ENCODE measurements at places on chromosomes 12 and 14. TPM values are rescaled to one million over a fixed set of nuclear protein-coding genes. Genes with fewer than 3 reads are reported as not detected.

- DNase-seq: no peak
These were observed 47.7 kb downstream of the ANO6 start for GRCh38 chr12:45263587-45263986.

GRCh38 chr14:100785626-100786025, 40.3 kb upstream of the MEG3 start:
- no peak for DNase-seq

- DNase-seq: no peak
These were observed 257.3 kb upstream of the LRFN5 start for GRCh38 chr14:41349289-41349910.

DNA sequence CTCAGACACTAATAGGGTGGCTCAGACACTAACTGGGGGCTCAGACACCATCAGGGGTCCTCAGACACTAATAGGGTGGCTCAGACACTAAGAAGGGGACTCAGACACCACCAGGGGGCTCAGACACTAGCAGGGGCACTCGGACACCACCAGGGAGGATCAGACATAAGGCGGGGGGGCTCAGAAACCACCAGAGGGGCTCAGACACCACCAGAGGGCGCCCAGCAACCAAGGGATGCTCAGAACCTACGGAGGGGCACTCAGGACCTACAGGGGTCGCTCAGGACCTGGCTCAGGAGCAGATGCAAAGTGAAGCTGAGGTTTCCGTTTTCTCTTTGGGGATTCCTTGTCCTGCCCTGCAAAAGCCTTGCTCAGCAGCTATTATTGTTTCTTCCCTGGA, 448.5 kb downstream of the TMEM121 start:
- DNase-seq: peak; percentile 38

GRCh38 chr14:101176535-101177205, 273.1 kb upstream of the RTL1 start:
- DNase-seq: no peak

Gene TMEM63C
- not detected for polyA plus RNA-seq

Gene SMCO2
- polyA plus RNA-seq: not detected

Gene DNAJC22
- polyA plus RNA-seq: not detected

Gene IL22
- not detected for polyA plus RNA-seq

Gene PRR13
- 733 TPM for polyA plus RNA-seq

Gene FAR2
- 1.0 TPM for polyA plus RNA-seq

Data from naive B cell (primary cell).